Activated CD8-positive, alpha-beta memory T cell treated with anti-CD3 and anti-CD28 coated beads for 1 hour (primary cell): ENCODE measurements at places on chromosomes 13 and 19.

GRCh38 chr13:23593148-23593547 lies 22.9 kb downstream of the TNFRSF19 start:
- DNase-seq: no peak

- no peak for DNase-seq
Measured at GRCh38 chr19:22144394-22144793, 52.4 kb downstream of the ZNF676 start.

DNA sequence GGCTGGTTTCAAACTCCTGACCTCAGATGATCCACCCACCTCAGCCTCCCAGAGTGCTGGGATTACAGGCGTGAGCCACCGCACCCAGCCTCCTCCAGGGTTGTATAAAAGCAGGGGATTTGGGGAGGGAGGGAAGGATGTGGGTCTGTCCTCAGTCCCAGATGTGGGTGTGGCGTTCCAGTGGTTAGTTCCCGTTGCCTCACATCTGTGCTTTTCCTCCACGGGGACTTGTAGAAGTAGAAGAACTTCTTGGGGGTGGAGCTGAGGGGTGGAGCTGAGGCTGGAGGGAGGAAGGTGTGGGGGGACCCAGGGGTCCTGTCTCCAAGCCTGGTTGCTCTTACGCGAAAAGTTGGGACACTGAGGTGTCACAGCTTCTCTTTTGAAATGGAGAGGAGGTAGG lies 514 bp upstream of the MCEMP1 start:
- DNase-seq: no peak

GRCh38 chr19:38134540-38135149 lies 89.4 kb downstream of the DPF1 start:
- DNase-seq: peak; percentile 5

GRCh38 chr19:53019684-53020083 lies 6.0 kb downstream of the ERVV-1 start:
- DNase-seq: no peak

- no peak for DNase-seq
Measured at GRCh38 chr13:73366241-73366640, 307.4 kb downstream of the KLF5 start.

DNA sequence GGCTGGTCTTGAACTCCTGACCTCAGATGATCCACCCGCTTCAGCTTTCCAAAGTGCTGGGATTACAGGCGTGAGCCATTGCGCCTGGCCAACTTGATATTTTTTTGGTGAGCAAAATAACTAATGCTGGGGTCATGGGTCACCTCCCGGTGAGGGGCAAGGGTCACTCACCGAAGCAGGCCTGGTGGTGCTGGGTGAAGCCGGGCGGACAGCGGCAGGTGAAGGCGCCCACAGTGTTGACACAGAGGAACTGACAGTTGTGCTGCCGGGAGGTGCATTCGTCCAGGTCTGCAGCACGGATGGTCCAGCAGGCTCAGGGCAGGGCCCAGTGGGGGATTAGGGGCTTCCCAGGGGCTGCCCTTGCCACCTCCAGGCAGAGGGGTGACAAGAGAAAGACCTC lies 28.3 kb downstream of the CCL25 start:
- DNase-seq: no peak

- no peak for DNase-seq
Measured at GRCh38 chr13:75806117-75806516, 170.0 kb downstream of the LMO7 start.

DNA sequence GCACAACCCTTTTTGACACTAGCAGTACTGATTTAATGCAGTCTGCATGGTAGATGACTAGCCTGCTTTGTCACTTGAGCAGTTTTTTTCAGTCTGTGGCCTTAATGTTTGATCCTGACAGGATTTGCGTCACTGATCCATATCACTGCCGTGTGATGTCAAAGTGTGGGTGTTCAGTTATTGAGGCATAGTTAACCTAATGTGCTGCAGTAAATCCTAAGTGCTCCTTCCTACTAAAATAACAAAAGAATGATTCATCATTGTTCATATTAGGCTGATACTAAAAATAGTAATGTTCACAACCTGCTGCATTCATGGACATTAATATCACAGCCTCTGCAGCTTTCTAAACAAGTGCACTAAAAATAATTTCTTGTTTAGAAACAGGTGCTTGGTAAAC lies 121.9 kb upstream of the MLNR start:
- no peak for DNase-seq
